ENCODE measurements at places on chromosomes 12 and 14. TPM values are rescaled to one million over a fixed set of nuclear protein-coding genes. Genes with fewer than 3 reads are reported as not detected.
A peak's percentile ranks its signal among the peaks of the same experiment; 100 is the strongest.

DNA sequence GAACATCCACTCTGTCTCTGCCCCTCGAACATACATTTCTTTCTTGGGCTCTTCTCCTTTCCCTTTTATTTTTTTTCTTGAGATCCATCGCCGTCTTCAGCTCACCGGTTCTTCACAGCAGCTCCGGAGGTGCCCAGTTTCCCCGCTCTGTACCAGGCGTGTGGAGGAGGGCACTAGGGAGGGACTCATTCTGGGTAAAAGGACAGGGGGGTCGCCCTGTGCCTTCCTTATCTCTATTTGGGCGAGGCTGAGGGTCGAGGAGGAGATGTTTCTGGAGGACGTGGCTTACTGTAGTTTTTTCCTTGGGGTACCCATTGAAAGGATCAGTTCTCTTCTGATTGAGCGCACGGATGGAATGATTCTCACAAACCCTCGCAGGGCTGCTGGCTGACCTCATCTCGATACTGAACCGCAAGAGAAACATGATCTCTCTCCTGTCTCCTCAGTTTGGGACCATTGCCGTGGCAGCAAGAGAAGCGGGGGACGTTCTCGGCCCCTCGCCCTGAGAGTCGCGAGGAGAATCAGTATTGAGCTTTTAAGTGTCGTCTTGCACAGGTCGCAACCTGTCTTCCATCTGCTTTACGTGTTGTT, 386 bp downstream of the LIN52 start:
- DNase-seq = peak; percentile 80

Gene LBHD2
- polyA plus RNA-seq = not detected

DNA sequence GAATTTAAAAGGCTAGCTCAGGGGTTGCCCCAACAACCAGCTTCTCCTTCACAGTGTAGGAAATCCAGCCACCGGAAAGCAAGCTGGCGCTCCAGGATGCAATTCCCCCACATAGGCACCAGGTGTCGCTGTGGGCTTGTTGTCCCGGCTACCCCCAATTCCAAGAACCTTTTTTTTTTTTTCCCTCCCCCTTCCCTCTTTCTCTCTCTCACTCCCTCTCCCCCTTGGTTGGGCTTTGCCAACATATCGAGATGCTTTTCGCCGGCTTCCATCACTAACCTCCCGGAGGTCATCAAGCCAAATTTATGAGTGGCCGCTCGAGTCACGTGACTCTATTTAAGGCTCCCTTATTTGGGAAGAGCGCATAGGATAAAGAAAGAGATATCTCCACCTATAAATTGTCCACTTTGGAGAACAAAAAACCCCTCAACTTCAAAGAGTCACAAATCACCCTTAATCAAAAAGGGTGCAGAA, at the start of gene HOXC5:
Gene HOXC5 (plus strand): TSS at position 424 of the 474 bp plus-strand sequence. CDS start 73 bp downstream, outside the sequence.
- DNase-seq = peak; percentile 81

DNA sequence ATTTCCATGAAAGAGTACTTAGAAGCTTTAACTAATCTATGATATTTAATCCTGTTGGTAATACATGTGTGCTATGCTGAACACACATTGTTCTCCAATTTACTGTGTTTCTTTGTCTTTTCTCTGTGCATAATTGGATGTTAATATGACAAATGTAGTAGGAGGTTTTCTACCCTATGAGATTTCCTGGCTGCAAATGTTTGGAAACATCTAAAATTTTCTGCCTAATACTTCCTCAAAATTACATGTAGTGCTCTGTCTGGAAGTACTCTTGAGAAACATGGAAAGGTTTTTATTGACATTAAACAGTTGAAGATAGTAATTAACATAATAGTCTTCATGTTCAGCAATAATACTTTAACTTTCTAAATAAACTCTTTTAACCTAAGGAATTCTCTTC, 213.0 kb downstream of the KITLG start:
- no peak for DNase-seq

DNA sequence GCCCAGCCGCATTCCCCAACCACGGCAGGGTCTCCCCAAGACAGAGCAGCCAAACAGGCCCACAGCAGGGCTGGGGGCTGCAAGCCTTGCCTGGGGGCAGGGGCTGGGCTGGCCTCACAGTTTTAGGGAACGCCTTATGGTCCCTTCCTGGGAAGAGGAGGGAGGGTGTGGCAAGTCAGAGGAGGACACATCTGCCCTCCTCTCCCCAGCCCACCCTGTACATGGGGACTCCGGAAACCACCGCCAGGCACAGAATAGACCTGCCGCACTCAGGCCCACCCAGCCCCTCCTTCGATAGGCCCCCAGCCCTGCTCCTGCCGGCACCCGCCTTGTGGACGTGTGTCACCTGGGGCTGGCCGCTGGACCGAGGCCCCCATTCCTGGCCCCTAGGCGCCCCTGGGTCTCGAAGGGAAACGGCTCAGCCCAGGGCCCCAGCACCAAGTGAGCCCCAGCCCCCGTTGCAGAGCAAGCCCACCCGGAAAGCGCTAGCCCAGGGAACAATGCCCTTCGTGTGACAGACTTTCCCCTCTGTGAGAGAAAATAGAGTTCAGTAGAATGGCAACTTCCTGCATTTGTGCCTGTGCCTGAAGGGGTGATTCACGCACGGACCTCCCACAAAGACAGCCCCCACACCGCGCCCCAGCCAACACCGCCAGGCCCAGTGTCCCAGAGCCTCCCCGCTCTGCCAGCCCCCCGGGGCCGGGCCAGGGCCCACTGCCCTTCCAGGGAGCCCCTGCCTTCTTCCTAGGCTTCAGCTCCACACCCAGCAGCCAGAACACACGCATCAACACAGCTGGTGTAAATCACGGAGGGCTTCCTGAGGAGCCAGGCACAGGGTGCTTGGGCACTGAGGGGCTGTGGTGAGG, 12.0 kb upstream of the NUDT14 start:
- DNase-seq = peak; percentile 62

DNA sequence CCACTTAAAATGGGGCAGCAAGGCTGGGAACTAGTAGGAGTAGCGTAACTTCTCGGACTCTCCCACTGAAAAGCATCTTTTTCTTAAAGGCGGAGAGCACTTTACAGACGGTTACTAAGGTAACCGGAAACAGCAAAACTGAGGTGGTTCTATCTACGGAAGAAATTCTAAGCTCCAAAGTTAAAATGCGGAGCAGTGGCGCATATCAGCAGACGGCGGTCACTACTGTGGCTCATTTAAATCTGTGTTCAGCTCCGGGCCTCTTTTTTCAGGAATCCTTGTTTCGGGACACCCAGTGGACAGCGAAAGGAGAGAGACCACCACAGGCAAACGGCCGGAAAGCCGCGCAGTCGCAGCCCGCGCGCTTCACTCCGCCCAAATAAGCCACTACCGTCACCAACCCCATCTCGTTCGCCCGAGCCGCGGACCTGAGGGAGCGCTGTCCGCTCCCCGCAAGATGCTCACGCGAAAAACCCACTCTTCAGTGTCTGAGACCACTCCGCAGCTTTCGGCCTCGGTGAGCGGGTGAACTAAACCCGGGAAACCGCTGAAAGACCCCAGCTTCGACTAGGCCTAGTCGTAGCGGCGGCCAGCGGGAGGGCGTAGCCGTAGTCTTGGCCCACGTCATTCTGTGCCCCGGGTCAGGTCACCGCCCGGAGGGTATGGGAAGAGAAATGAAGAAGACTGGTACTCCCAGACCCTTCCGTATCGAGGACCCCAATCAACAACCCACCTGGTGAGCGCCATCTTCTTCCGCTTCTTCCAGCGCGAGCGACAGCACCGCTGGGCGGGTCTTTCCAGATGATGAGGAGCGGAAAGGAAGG, at the start of gene SNW1:
Gene SNW1 (minus strand): TSS at position 776 of the 824 bp plus-strand sequence. CDS start 29 bp downstream, at position 747.
- peak; percentile 98 for DNase-seq

Gene SLC2A13
- 2.7 TPM for polyA plus RNA-seq

Gene SIX6
- polyA plus RNA-seq = not detected

Gene MUCL1
- not detected for polyA plus RNA-seq

GRCh38 chr12:7905071-7905470, 30.9 kb downstream of the SLC2A3 start:
- DNase-seq = no peak

GRCh38 chr12:56479625-56480024, 8.3 kb downstream of the GLS2 start:
- DNase-seq = no peak

DNA sequence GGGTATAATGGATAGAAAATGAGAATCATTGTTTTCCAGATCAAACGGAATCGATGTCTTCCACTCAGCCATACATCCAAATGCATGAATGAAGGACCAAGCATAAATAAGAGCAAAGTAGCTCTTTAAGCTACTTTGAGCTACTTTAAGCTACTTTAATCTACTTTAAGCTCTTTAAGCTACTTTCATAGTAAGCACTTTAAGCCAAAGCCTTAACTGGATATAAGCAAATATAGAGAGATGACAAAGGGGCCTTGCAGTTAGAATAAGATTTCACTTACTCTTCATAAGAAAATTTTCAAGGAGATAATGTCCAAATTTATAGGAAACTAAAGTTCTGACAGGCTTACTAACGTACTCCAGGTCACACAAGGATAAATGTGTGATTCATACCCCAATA, 355.6 kb upstream of the KITLG start:
- no peak for DNase-seq

Gene OTOGL
- polyA plus RNA-seq = 0.06 TPM

Gene PAWR
- polyA plus RNA-seq = 54.4 TPM

DNA sequence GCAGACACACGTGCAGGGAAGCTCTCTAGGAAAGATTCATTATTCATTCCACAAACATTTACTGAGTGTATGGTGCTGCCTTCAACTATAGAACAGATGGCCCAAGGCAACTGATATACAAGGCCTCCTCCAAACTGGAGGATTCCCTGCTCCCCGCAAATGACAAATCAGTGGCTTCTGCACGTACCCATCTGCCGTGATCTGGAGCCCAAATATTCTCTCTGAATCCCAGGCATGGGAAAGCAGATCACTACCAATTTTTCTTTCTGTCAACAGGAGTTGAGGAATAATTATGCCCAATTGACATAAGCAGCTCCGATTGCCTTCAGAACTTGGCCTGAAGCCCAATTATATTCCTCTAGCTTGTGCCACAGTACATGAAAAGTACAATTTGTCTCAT, 174.2 kb upstream of the CCDC196 start:
- no peak for DNase-seq

Gene RARG
- polyA plus RNA-seq = 116 TPM

GRCh38 chr12:123270214-123271000, 1.2 kb downstream of the CDK2AP1 start:
- DNase-seq = peak; percentile 72

Gene OTX2
- polyA plus RNA-seq = not detected

- no peak for DNase-seq
These were observed 852.6 kb downstream of the LRFN5 start for GRCh38 chr14:42459171-42459685.

DNA sequence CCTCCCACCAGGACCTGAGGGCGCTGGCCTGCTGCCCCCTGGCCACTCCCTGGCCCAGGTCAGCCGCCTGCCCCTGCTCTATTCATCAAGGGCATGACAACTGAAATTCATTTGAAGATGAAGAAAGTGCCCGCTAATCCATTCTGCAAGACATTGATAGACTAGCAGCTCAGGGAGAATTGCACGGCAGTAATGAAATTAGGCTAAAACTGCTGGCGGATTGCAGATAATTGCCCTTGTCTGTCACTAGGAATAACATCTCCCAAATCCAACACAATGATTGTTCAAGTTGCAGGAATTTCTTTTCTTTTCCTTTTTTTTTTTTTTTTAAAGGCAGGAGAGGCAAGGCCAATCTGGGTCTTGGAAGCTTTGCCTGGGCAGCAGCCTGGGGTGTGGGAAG, 44.5 kb downstream of the MVK start:
- no peak for DNase-seq

Data from GM23248 (cell line).